NCI-H1436 treated with DMSO at 0.1 percent for 48 hours (cell line): ENCODE measurements at places on chromosomes 11 and 22.

- DNase-seq, result no peak
These were observed 52.6 kb downstream of the SWAP70 start for GRCh38 chr11:9716275-9717039.

DNA sequence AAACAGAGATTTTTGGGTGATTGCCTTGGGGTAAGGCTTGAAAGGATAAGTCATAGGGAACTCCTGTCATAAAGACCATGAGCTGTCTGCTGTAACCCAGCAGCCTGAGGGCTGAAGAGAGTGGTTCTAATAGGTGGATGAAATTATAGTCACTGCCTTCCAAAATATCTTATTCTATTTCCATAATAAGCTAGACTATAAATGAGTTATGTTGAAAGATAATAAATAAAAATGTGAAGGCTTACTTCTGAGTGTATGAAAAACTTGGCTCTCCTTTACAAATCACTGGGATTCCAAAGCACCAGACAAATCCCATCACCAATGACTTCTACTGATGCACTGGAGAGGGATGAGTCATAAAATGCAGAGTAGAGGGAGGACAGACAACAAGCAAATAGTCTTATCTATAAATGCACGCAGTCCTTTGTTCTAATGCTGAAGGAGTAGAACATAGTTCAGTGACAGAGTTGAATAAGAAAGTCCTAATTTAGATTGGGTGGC is 775.0 kb upstream of the LRRC4C start:
- no peak for DNase-seq

GRCh38 chr22:48101704-48102103 is 1339.3 kb downstream of the TBC1D22A start:
- no peak for DNase-seq

DNA sequence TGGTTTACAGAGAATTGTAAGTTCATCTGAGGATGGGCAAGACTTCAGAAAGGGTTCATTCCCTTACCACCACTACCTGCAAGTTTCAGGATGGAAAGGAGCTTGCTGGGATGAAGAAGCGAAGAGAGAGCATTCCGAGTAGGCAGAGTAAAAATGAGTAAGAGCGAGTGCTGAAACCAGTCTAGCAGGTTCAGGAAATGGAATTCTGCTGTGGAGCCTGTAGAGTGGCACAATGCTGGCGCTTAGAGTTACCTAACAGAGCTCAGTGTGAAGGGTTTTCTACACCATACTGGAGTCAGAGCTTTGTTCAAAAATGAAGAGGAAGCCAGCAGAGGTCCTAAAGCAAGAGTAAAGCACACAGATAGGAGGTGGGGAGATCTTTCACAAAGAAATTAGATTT is 179.2 kb upstream of the ZC3H12C start:
- no peak for DNase-seq

DNA sequence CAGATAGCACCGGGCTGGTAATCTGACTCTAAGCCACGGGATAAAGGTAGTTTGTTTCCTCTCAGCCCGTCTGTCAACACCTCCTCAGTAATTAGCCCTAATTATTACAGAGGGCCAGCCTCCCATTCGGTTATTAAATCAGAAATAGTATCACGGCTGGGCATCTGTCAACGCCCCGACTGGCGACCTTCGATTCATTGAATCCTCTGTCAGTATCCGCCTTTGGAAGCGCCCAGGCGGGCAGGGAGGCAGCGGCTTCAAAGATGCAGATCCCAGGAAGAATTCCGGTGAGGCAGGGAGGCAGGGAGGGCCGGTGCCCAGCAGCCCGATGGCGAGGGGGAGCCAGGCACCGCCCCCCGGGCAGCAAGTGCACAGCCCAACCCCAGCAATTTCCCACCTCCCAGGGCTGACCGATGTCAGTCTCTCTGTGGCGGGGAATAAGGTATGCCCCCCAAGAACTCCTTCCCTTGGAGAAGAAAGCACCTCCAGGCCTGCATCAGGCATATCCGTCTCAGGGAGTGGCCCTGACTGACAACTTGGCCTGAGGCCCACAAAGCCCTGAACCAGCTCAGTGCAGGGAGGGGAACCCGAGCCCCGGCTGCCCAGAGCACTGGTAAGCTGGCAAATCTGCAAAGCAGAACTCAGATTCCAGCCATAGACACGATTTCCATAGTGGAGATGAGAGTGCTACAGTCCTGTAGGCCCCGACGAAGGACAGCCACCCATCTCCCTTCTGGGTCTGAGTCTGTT is 11.4 kb downstream of the GNB1L start:
- no peak for DNase-seq

DNA sequence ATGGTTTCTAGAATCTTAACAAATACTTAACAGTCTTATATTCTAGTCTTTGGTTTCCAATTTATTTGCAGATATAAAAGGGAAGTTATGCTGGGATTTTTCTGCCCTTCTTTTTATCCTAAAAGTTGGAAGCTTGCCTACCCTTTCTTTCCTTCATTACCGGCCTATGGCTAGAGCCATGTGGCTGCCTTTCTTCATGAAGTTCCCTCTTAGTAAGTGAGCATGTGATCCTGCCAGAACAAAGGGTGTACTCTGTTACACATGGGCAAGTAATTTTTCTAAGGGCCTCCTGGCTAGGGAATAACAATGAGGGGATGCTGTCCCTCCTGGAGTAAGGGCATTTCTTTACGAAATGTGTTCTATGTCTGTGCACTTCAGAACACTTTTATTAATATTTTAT is 252.1 kb upstream of the PITPNB start:
- no peak for DNase-seq

GRCh38 chr11:78377625-78378418 is 39.8 kb downstream of the GAB2 start:
- DNase-seq, result no peak

DNA sequence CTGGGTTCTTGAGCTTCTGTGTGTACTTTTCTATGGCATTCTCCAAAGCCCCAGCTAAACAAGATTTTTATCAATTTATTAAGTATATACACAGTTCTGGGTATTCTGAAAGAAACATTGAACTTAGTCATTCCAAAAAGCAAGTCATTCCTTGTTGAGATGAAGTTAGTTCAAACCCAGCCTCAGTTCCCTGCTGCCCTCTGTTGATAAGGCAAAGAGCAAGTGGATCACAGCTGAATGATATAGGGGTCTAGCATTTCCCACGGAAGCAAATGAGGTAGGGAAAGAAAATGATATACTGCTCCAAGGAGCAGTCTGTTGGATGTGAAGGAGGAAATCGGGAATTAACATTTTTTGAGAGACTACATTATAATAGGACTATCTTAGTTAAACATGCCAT is 841.8 kb upstream of the TENM4 start:
- DNase-seq, result no peak

- no peak for DNase-seq
These were observed 87.2 kb downstream of the KCNC1 start for GRCh38 chr11:17821648-17822400.

- no peak for DNase-seq
These were observed 2.3 kb downstream of the MALAT1 start for GRCh38 chr11:65501186-65501471.

GRCh38 chr11:116044941-116045340 is 540.7 kb upstream of the CADM1 start:
- DNase-seq, result no peak

DNA sequence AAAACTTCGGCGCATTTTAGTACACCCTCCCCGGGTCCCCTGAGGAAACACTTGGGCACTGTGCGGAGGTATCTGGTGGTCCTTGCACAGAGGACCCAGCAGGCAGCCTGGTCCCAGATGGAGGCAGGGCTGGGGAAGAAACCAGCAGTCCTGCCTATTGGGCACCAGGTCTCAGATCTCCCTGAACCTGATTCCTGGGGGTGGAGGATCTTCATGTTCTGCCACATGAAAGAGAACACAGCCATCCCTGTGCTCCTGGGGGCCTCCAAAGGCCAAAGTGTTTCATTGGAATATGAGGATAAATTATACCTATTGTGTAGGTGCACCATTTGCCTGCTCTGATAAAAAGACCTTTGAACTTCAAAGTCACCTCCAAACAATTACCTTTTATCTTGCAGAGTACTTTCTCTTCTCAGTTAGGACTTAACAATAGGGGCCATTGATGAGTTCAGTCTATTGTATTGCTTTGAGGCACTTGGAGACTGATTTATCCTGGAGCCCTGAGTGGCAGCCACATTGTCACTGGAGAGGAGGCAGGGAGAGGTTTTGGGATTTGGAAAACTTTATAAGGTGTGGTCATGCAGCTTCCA is 1.8 kb downstream of the RCN1 start:
- DNase-seq, result no peak

DNA sequence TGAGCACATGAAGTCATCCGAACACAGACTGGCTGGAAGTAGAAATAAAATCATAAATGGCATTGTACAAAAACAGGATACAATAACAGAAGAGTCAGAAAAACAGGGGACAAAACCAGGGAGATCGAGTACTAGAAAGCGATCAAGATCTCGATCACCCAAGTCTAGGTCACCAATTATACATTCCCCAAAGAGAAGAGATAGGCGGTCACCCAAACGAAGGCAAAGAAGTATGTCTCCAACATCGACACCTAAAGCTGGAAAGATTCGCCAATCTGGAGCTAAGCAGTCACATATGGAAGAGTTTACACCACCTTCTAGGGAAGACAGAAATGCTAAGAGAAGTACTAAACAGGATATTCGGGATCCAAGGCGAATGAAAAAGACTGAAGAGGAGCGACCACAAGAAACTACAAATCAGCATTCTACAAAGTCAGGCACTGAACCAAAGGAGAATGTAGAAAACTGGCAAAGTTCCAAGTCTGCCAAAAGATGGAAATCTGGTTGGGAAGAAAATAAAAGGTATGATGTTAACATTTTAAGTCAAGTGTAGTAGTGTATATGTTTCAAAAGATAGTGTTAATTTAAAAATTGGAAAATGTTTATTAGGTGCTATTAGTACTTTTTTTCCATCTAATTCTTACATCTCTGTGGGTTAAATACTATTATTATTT is 9.4 kb downstream of the PCF11 start:
- no peak for DNase-seq

DNA sequence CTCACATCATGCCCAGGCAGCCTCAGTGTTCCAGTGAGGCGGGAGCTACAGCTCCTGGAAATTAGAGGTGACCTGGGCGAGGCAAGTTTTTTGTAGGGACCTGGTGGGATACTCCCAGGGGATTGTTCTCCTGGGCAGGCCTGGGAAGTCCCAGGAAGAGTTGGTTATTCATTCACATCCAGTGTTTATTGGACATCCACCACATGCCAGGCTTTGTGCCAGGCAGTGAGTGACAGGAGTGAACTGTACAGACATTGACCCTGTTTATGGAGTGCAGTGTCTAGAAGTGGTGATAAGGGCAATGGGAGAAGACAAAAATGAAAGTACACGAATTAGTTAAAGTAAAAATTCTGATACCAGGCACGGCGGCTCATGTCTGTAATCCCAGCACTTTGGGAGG is 29.4 kb downstream of the YWHAH start:
- no peak for DNase-seq

DNA sequence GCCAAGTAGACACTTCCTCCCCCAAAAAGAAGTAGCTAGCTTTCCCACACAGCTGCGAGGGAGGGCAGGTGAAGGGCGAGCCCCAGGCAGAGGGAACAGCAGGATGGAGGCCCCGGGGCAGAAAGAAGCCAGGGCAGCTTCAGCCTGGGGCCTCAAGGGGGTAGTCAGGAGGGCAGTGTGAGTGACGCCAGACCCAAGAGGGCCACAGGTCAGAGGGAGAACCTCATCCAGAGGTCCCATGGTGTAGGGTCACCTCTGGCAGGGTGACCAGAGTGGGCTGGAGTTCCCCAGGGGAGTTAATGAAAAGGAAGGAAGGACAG is 9.2 kb downstream of the PRR5 start:
- DNase-seq, result no peak

- no peak for DNase-seq
These were observed 185.2 kb downstream of the BCR start for GRCh38 chr22:23365524-23365923.

DNA sequence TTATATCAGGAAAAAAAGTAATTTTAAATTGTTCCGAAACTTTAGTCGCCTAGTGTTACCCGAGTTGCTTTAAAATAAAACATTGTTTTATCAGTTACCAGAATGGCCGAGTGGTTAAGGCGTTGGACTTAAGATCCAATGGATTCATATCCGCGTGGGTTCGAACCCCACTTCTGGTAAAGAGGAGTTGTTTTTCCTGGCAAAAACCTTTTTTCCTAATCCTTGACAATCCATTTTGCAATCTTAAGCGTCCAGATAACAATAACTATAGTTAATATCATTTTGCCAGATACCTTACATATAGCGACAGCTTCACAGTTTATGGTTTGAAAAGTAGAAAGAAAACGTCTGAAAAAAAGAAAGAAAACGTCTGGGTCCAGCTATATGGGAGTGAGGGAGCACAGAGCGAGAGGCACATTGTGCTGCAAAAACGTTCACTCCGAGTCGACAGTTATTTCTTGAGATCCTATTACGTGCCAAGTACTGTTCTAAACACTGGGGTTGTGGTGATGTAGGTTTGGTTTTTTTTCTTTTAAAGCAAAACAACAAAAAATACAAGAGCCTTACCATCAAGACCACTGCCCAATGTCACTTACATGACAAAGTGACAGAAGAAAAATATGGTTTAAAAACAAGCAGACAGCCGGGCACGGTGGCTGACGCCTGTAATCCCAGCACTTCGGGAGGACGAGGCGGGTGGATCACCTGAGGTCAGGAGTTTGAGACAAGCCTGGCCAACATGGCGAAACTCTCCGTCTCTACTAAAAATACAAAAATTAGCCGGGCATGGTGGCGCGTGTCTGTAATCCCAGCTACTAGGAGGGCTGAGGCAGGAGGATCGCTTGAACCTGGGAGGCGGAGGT is 40.6 kb downstream of the OR4D9 start:
- no peak for DNase-seq

DNA sequence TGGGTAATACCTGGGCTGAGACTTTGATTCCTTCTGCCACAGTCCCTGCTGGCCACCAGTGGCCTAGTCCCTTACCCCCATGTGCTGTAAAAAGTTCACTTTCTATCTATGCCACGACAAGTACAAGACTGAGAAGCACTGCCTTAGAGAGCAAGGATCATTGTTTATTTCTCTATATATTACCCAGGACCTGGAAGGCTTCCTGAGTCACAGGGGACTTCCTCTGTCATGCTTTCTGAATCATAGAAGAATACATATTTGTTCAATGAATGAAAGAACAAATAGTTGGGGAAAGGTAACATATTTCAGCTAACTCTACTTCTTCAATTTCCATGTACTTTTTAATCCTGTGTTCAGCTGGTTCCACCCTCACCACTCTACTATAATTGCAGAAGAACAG is 5.5 kb upstream of the SYT9 start:
- no peak for DNase-seq
